BJ (cell line): ENCODE measurements at places on chromosomes 11 and 22. TPM values are rescaled to one million over a fixed set of nuclear protein-coding genes. Genes with fewer than 3 reads are reported as not detected.

SCN2B gene
- not detected in 2 replicates for polyA plus RNA-seq

CASP4 gene
- polyA plus RNA-seq: 87.7 and 120 TPM in 2 replicates

CDPF1 gene
- polyA plus RNA-seq: 6.7 and 12.9 TPM in 2 replicates

- no peak for DNase-seq
Measured at GRCh38 chr11:128852327-128853023, 14.6 kb downstream of the KCNJ1 start.

DNA sequence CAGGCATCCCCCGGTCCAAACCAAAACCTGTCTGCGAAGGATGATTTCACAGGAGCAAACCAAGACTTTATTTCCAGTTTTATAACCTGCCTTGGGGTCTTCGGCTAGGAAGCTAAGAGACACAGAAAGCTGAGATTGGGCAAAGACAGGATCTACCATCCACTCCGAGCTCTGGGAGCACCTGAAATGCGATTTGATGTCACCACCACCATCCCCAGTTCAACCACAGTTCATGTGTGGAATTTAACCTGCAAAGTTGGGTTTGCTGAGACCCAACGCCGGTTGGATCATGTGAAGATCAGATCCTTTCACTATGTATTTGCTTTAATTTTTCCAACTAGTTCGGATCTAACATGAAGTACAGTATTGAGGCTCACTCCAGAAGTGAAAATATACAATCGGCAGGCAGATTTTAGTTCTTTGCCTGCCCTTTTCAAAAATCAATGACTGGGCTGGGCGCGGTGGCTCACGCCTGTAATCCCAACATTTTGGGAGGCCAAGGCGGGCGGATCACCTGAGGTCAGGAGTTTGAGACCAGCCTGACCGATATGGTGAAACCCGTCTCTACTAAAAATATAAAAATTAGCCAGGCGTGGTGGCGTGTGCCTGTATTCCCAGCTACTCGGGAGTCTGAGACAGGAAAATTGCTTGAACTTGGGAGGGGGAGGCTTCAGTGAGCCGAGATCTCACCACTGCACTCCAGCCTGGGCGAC lies 1.4 kb upstream of the C11orf24 start:
- DNase-seq: no peak

DNA sequence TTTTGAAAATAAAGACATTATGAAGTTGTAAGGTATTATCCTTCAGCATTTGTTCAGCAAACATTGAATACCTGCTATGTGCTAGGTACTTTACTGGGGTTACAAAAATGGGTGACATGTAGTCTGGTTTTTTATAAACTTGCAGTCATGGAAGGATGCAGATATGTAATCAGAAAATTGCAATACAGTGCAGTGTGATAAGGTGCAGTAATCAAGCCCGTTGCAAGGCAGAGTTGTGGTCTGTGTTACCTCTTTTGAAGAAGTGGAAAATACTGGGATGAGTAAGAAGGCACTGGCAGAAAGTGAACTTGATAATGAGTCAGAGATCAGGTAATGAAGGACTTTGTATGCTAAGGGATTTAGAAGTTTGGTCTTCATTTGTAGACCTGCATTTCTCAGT lies 8.1 kb downstream of the FBXO7 start:
- DNase-seq: no peak

DNA sequence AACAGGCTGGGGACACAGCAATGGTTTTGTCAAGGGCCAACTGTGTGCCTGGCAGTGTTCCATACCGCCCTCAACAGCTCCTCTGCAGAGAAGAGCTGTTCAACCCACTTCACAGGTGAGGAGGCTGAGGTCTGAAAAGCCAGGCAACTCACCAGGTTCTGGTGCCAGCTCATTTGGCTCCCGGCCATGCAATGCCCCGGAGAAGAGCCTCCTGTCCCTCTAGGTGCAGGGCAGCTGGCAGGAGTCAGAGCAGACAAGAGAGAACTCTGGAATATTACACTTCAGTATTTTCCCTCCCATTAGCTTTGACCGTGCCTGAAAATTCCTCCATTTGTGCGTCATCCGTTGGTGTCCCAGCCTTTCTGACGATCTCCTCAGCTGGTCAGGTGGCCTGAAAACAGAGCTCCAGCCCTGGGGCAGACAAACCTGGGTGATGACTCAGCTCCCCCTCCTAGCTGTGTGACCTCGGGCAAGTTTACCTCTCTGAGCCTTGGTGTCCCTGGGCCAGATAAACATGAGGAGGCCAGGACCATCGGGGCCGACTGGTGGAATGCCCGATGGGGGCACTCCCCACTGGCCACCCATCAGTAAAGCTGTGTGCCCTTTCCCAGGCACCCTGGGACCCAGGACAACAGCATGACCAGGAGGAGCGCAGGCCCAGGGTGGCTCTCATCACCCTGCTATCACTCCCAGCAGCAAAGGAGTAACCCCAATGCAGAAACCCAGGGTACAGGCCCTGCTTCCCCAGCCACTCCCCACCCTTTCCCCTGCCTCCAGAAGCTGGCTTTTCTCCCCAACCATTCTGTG lies 9.6 kb upstream of the C1QTNF6 start:
- DNase-seq: no peak

GRCh38 chr22:43256976-43257545 lies 70.1 kb upstream of the TTLL12 start:
- no peak for DNase-seq
